Fibroblast of villous mesenchyme (primary cell): ENCODE measurements at places on chromosomes 3 and 15. TPM values are rescaled to one million over a fixed set of nuclear protein-coding genes. Genes with fewer than 3 reads are reported as not detected.
A peak's percentile ranks its signal among the peaks of the same experiment; 100 is the strongest.

Gene KNL1
- total RNA-seq = 12.9 and 22.9 TPM in 2 replicates

- peak; percentile 43 for DNase-seq
Measured at GRCh38 chr15:68425428-68426060, 6.4 kb downstream of the ITGA11 start.

DNA sequence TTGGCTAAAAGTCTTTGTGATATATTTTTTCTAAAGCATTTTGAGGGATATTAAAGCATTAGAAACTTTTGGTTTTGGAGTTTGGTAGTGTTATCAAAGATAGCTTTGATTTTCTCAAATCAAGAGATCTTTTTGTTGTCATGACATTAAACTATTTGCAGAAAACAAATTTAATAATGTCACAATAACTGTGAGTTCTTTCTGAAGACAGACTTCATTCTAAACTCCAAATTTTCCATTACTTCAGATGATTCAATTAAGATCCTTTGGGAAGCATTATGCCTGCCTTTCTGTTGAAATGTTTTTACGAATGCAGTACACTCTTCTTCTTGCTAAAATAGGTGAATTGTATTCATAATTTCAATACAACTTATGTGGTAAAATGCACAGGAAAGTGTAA is 145.4 kb downstream of the ALCAM start:
- DNase-seq = no peak

DNA sequence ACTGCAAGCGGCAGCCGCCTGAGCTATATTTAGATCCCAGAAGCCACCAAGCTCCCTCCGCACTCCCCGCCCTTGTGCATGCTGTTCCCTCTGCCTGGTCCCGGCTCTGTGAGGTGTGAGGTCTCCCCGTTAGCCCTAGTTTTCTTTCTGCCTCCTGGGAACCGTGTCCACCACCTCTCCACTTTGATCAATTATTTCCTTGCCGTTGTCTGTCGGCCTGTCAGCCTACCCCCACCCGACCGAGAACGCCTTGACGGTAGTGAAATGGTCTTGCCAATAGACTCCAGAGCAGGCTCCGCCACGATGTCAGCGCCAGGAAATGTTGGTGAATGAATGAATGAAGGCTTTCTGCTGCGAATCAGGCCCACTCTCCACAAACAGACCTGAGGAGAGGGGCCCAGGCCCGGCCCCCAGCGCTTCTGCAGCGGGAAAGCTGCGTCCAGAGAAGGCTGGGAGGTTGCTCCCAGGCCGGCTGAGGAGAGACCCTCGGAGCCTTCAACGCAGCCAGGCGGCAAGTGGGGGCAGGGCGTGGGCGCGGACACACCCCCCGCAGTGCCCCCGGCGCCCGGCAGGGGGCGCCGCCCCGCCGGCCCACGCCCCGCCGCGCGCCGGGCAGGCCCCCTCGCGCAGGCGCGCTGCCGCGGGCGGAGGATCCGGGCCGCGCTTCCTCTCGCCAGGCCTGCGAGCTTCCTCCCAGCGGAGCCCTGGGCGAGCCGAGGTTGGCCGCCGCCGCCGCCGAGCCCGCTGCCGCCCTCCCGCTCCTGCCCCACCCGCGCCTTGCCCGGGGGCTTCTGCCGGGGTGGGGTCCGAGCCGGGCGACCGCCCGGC is at the start of gene CSK:
CSK (plus strand) TSS at position 650 of the 828 bp plus-strand sequence. CDS start 16,218 bp downstream, outside the sequence.
- peak; percentile 62 for DNase-seq

Gene CIB2
- total RNA-seq = 4.8 and 11.7 TPM in 2 replicates

- no peak for DNase-seq
Measured at GRCh38 chr3:124142389-124142970, 150.6 kb upstream of the ROPN1 start.

DNA sequence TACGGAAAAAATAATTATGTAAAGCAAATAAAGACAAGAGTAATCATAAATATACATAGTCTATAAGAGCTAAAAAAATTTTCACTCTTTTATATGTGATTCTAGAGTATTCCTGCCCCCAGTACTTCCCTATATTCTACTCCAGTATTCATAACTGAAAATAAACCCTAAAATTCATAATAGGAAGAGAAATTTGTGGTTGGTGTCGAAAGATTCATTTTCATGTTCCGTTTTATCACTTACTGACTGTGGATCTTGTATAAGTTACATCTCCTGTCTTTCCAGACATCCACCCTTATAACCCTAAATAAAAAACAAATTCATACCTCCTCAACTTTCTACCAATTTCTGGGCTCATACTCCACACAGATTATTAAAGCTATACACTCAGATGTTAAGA is 16.0 kb upstream of the MBNL1 start:
- DNase-seq = no peak

DNA sequence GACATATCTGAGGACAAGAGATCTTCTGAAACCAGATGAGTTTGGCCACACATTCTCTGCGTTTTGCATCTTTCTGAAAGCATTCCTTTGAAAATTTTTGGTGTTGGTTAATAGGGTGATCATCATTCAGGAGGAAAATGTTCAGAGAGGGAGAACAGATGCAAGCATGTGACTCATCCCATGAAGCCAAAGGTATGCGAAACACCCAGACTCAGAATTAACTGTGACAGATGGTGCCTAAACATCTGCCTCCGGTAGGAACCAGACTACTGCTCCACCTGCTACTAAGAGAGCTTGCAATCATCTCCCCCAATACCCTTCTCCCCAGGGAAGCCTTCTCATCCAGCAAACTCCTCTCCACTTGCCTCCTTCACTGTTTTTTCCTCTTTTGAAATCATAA is 46.2 kb downstream of the TRIM69 start:
- no peak for DNase-seq

GRCh38 chr15:67900621-67901147 is 60.8 kb upstream of the RNU6-1 start:
- DNase-seq = no peak

GRCh38 chr3:21750831-21751391 is at the start of gene ZNF385D:
TSS of gene ZNF385D (minus strand) at chr3:21751210. CDS start at chr3:21750916, 294 bp downstream.
- DNase-seq = peak; percentile 36

DNA sequence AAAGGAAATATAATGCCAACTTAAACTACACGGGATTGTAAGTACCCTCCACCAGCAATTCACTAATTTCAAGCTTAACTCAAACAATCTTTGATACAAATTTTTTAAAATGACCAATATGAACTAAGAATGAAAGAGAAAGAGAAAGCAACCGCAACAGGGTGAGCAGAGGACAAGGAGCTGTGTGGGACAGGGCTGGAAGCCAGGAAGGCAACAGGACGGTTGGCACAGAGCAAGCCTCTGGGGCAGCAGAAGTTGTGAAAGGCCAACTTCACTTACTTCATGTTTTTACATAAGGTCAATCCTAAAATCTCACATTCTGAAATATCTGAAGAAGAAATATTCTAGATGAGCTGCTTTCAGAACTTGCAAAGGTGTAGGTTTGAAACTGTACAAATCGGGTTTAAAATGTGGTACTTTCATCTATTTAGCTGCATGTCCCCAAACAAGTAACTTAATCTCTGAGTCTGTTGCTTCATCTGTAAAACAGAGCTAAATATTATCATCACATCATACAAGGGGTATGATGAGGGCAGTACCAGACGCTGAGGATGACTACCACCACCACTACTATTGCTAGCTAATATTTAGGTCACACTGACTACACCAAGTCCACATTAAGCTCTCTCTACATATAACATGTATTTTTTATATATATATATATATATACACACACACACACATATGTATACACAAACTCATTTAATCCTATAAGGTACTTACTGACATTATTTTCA is 101.7 kb downstream of the IGSF11 start:
- no peak for DNase-seq

Gene CPN2
- not detected in 2 replicates for total RNA-seq

- DNase-seq = no peak
Measured at GRCh38 chr3:19248767-19249166, 100.5 kb downstream of the KCNH8 start.

Gene TBC1D23
- total RNA-seq = 55.4 and 90.2 TPM in 2 replicates

Gene C3orf22
- not detected in 2 replicates for total RNA-seq

DNA sequence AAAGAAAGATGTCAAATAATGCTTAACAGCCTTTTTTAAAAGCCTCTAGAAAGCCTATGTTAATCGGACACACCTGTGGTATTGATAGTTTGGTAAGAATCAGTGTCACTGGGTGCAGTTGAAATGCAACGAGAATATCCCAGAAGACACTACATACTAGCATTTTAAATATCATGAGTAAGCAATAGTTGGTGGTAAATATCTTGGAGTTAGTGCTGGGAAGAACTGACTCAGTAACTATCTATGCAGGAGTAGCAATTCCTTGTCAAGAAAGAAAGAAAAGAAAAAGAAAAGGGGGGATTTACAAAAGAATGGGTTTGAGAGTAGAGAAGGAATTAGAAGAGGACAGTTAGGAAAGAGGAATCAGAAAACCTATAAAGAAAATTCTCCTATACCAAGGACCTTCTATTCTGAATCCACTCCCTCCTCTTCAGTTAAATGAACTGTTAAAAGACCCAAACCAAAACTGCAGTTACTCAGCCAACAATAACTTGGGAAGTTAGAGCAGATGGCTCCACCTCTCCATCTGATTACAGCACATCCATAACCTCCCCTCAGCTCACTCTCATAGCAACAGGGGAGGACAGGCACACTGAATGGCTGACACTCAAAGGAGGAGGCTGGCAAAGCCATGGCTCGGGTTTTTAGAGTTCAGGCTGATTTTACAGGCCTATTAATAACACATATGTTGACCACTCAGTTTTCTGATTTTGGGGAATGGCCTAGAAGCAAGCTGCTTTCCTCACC is 207.6 kb upstream of the MDFIC2 start:
- no peak for DNase-seq

DNA sequence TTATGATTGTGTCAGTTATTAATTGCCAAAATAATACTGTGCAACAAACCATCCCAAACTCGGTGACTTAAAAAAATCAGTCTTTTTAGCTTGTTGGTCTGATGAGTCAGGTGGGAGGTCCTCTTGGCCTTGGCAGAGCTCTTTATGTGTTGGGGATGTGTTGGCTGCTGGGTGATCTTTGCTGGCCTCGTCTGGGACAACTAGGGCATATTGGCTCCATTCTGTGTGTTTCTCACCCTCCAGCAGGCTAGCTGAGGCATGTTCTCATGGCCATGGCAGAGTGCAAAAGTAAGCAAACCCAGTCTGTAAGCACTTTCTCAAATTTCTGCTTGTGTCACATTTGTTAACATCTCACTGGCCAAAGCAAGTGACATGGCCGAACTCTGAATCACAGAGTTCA is 251.6 kb downstream of the RPLP1 start:
- DNase-seq = no peak

DNA sequence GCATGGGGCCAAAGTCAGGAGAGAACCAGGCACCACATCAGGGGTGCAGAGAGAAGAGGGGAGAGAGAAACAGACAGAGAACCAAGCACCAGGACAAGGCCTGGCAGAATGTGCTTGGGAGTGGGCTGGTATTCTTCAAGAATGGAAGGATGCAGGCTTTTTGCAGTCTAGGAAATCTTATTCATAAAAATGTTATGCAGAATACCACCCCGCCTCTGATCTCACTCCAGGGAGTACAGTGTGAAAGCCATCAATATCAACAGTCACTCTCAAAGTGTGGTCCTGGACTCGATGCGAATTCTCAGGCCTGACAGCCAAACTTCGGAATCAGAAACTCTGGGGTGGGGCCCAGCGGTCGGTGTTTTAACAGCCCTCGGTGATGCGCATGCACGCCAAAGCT is 16.9 kb downstream of the NTRK3 start:
- DNase-seq = no peak

Gene RBP2
- total RNA-seq = not detected in 2 replicates

GRCh38 chr3:125695688-125696087 is 100.4 kb upstream of the OSBPL11 start:
- DNase-seq = no peak

GRCh38 chr15:59221511-59222505 is 15.2 kb downstream of the LDHAL6B start:
- DNase-seq = peak; percentile 86

- peak; percentile 77 for DNase-seq
Measured at GRCh38 chr15:79978655-79979514, 7.9 kb upstream of the BCL2A1 start.

Gene IRAK2
- total RNA-seq = 3.2 and 8.2 TPM in 2 replicates

Gene TF
- under 0.01 TPM in 1 of 2 replicates, not detected in the other for total RNA-seq

- no peak for DNase-seq
Measured at GRCh38 chr15:55247311-55247710, 42.3 kb downstream of the RAB27A start.

DNA sequence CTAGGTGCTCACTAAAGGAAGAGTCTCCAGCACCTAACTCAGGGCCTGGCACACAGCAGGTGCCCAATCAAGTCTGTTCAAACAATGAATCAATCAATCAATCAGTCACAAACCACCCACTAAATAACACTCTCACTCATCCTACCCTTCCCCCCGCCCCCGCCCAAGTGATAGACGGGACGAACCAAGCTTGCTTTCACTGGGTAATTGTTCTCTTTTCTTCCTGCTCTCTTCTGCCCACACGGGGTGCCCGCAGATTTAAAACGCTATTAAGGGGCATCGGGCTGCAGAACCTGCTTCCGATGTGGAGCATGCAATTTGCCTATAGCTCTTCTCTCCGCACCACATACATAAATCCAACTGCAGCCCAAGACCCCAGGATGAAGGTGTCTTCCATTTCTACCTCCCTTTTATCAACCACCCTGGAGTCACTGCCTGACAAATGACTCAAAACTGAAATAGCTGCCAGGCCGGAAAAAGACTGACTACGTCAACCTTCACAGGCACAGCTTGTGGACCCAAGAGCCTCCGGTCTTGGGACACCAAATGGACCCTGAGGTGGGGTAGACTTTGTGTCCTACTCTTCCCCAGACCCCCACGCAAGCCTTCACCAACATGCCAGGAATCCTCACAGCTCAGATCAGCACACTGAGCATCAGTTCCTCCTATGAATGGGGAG is 1.7 kb downstream of the KLHL25 start:
- DNase-seq = no peak

GRCh38 chr15:78407608-78408354 is 30.2 kb upstream of the IREB2 start:
- no peak for DNase-seq

DNA sequence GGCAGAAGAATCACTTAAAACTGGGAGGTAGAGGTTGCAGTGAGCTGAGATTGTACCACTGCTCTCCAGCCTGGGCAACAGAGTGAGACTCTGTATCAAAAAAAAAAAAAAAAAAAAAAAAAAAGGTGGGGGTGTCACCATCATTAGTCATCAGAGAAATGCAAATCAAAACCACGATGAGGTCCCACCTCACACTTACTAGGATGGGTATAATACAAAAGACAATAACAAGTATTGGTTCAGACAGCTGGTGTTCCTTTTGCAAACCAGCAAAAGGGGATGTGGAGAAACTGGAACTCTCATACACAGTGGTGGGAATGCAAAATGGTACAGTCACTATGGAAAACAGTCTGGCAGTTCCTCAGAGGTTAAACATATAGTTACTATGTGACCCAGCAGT is 78.7 kb upstream of the TSC22D2 start:
- DNase-seq = no peak

Gene PLA2G4B
- total RNA-seq = 0.97 and 1.3 TPM in 2 replicates

Gene WWTR1
- 37.6 and 47.7 TPM in 2 replicates for total RNA-seq

- DNase-seq = no peak
Measured at GRCh38 chr15:51335538-51336410, 2.6 kb downstream of the CYP19A1 start.

GRCh38 chr3:179653096-179653797 is 407 bp downstream of the USP13 start:
- DNase-seq = peak; percentile 86
